ENCODE measurements at places on chromosomes 2 and 18.
A peak's percentile ranks its signal among the peaks of the same experiment; 100 is the strongest.

GRCh38 chr2:158741625-158742024 is 53.5 kb upstream of the DAPL1 start:
- DNase-seq, result no peak

DNA sequence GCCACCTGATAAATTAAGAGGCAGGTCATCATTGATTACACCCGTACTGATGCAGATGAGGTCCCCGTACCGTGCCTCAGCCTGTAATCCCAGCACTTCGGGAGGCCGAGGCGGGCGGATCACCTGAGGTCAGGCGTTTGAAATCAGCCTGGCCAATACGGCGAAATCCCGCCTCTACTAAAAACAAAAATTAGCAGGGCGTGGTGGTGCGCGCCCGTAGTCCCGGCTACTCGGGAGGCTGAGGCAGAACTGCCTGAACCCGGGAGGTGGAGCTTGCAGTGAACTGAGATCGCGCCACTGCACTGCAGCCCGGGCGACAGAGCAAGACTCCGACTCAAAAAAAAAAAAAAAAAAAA is 683 bp upstream of the ENOSF1 start:
- no peak for DNase-seq

GRCh38 chr2:28407131-28407975 is 14.7 kb downstream of the FOSL2 start:
- no peak for DNase-seq

- DNase-seq, result no peak
Measured at GRCh38 chr18:6449213-6449612, 34.5 kb upstream of the L3MBTL4 start.

DNA sequence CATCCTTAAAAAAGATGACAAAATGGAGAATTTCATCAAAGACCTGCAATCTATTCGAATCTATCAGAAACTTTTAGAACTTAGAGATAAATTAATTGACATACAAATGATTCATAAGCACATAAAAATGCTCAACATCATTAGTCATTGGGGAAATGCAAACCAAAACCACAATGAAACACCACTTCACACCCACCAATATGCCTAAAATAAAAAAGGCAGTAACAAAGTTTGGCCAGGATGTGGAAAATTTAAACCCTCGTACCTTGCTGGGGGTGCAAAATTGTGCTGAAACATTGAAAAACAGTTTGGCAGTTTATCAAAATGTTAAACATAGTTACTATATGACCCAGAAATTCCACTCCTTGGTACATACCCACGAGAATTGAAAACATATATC is 11.5 kb upstream of the EIF2AK3 start:
- DNase-seq, result no peak

DNA sequence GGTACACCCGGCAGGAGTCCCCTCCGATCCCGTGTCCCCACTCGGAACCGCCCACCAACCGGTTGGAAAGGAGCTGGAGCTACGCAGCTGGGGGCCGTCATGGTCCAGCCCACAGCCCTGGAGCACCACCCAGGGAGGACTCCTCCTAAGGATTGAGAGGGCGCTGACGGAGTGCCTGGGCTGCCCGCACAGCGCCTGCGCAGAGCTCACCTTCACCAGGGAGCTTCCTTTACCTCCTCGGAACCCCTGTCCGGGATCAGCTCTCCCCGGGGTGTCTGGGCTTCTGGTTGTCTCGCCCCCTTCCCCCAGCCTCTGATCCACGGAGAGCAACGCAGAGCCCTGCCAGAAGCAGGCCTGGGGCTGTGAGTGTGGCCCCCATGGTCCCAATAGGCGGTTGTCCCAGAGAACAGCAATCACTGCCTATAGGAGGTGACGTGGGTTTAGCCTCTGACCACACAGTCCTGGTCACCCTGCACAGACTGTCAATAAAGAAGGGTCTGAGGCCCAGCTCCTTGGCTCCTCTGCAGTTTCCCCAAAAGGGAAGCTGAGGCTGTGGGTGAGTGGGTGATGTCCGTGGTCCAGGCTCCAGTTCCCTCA is 14.6 kb downstream of the ALPG start:
- DNase-seq, result no peak

DNA sequence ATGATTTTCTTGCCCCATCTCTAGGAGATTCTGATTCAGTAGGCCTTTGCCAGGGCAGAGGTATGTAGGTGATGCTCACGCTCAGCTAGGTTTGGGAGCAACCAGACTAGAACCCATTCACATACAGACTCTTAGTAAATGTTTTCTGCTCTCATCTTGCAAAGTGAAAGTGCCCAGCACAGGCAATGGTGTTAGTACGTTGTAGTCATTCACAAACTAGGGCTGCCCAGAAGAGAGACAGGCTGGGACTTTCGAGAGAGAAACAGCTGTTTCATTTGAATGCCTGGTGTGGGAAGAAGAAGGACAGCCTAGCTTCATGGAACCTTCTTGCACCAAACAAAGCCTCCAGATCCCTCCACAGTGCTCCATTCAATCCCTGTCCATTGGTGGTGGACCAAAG is 19.4 kb downstream of the DDX18 start:
- DNase-seq, result no peak

GRCh38 chr2:162090109-162090508 is 16.1 kb upstream of the DPP4 start:
- no peak for DNase-seq

- no peak for DNase-seq
Measured at GRCh38 chr2:3291113-3291512, 86.5 kb downstream of the EIPR1 start.

DNA sequence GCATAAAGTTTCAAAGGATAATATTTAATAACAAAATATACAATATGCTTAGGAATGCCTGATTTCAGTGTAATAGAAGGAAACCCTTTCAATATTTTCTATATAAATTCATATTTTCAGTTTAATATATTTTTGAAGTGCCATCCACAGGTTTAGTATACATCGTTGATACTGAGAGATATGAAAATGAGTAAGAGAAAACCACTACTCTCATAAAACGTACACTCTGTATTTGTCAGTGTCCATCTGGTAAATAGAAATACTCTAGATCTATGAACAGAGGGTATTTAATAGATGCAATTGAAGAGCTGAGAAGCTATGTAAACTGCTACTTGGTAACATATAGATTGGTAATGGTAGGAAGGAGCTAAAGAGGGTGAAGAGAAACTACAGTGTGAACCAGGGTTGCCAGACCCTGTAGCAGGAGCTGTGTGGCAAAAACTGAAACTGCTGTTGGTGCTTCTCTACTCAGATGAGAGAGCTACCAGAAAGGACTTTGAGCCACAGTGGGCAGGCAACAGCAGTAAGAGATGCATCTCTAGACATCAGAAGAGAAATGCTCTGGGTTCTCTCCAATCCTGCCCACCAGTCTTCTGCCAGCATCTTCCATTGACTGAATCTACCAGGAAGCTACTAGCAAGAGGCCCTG is 187.4 kb downstream of the CCDC102B start:
- DNase-seq, result no peak

GRCh38 chr2:134232868-134233727 is 20.8 kb upstream of the MGAT5 start:
- no peak for DNase-seq

DNA sequence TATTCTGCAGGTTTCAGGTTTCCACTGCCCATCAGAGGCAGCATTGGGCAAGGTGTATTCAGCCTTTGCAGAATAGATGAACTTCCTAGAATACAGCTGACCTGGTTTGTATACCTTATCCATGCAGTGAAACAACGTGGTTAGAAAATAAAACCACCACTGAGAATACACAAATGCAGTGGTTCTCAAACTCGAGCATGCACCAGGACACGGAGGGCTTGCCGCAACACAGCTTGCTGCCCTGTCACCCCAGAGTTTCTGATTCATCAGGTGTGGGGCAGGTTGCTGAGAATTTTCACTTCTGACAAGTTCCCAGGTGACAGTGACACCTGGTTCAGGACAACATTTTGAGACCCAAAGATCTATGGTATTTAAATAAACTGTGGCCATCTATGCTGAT is 23.4 kb upstream of the C1D start:
- no peak for DNase-seq

DNA sequence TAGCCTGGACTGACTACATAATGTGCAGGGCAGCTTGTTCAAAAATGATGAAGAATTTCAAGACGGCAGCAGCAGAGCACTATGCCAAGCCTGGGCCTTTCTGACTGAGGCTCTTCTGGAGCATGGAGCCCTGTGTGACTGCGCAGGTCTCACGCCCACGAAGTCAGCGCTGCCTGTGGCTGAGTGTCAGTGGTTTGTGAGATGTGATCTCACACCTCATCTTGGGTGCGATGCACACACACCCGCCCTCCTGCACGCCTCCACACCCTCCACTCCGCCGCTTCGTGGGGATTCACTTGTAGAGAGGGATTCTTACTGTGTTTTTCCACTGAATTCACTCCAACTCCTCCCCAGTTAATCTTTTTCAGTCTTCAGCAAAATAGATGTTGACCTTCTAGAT is 103.9 kb downstream of the VIT start:
- peak; percentile 38 for DNase-seq

- DNase-seq, result no peak
Measured at GRCh38 chr2:200172521-200172920, 134.0 kb upstream of the SPATS2L start.

DNA sequence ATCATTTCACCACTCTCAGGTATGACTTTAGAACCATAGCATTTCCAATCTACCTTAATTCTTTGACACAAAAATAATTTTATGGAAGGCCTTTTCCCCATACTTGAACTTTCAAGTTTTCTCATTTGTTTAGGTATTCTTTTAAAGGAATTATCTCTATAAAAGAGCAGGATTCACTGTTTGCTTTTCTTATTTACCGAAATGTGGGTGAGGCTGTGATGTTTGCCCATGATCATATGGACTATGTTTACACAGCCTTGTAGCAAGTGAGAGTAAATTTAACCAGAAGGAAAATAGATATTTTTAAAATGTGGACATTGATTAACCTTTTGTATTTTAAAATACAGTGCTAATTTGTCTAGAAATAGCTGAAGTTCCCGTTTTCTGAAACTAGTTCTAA is 26.3 kb downstream of the CAB39 start:
- no peak for DNase-seq

- DNase-seq, result no peak
Measured at GRCh38 chr2:66536997-66537396, 102.1 kb downstream of the MEIS1 start.

- DNase-seq, result no peak
Measured at GRCh38 chr2:44951714-44952113, 10.2 kb downstream of the SIX3 start.

DNA sequence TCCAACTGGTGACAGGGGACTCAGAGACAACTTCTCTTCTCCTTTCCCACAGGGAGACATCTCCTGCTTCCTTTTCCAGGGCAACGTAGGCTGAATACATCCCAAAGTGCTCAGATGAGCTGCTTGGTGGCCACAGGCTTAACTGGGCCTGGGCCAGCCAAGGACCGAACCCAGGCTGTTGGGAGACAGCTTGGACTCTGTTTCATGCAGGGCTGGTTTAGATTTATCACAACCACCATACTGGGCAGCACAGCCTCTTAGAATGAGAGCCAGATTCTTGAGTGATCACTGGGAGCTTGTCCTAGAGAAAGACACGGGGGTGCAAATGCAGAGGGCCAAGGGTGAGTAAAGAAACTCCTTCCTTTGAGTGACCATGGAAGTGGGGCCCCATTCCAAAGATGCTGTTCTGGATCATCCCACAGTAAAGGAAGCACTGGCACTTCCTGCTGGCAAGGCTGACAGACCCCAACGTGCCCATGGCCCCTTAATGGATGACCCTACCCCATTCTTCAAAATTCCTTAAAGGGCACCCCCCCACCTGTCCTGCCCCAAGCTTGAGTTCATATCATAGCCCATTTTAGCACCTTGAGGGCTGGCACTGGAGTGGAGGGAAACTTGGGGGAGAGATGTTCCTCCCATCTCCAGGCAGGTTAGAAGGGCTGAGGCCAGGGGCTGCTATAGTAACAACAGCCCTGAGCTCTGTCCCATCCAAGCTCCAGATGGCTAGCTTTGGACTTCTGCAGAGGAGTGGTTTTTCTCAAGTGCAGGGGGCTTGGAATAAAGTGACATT is 84.1 kb downstream of the CAPN13 start:
- DNase-seq, result no peak

DNA sequence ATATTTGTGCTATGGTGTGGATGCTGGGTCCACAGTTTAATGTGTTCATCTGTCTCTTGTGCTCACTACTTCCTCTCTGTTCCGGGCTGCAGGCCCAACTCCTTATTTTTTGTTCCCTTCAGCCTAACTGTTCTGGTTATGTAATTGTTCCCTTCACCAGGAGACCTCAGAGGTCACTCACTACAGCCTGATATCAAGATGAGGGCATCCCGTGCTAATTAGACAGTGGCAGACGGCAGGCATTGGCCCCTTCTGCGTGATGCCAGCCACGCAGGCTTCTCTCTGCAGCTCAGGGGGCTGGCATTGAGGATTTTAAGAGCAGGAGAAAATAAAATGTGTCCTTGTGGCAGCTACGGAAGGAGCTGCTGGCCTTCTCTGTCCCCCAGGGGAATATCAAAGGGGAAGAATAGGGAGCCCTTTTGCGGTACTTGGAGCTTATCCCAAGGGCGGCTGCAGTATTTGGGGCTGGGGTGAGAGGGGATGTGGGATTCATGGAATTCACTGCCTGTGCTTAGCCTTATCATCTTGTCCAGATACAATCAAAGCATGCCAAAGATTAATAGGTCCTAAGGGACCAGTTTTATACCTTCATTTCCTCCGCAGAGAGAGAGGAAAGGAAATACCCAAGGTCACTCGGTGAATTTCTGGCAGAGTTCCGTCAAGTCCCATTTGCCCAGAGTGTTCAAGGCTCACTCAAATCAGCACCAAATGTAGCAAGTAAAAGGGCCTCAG is 53.3 kb upstream of the TRIB2 start:
- DNase-seq, result no peak

DNA sequence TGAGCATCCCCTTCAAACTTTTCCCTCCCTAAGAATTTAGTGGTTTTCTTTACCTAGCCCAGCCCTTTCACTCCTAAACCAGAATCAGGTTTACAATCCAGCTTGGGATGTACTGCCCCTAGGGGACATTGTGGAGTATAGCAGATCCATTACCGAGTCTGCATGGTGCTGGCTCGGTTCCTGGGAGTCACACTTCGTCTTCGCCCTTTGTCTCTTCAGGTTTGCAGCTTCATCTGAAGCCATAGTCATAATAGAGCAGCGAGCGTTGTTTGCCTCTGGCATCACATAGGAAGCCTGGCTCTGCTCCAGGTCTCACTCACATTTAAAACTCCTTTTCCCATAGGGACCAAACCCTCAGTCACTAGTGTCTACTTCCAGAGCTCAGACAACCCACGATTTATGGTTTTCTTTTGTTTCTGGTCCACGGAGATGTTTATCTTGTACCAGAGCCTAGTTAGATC is 16.8 kb upstream of the LYPD6 start:
- no peak for DNase-seq

- DNase-seq, result no peak
Measured at GRCh38 chr2:52831216-52831615, 936.4 kb upstream of the CHAC2 start.

- no peak for DNase-seq
Measured at GRCh38 chr2:159953136-159953823, 109.1 kb downstream of the PLA2R1 start.

DNA sequence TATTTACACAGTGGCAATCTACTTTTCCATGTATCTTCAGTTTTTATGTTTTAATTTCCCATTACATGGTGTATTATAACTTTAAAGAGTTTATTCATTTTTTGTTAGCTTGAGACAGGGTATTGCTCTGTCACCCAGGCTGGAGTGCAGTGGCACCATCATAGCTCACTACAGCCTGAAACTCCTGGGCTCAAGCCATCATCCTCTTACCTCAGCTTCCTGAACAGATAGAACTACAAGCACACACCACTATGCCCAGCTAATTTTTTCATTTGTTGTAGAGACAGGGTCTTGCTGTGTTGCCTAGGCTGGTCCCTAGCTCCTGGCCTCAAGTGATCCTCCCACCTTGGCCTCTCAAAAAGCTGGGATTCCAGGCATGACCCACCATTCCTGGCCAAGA is 66.8 kb downstream of the COA5 start:
- DNase-seq, result no peak
